Activated CD4-positive, alpha-beta T cell treated with anti-CD3 and anti-CD28 coated beads for 36 hours (primary cell): ENCODE measurements at places on chromosomes 5 and 9. TPM values are rescaled to one million over a fixed set of nuclear protein-coding genes. Genes with fewer than 3 reads are reported as not detected.

DNA sequence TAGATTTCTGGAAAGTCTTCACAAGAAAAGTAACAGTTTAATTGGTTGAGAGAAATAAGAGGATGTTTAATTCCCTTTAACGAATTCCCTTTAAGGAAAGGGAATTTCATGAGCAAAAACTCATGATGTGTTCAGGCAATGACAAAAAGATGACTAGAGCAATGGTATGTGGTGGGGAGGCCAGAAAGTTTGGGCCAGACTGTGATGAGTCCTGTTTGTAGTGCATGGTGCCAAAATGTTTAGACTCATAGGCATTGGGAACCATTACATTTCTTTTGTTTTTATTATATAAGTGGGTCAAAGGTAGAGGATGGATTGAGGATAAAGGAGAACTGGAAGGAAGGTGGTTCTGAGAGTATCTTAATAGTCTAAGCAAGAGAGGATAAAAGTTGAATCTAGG, 10.9 kb downstream of the CNTRL start:
- H3K27ac ChIP-seq: no peak overlapping the region
- no peak for DNase-seq
- H3K4me3 ChIP-seq: no peak overlapping the region

DNA sequence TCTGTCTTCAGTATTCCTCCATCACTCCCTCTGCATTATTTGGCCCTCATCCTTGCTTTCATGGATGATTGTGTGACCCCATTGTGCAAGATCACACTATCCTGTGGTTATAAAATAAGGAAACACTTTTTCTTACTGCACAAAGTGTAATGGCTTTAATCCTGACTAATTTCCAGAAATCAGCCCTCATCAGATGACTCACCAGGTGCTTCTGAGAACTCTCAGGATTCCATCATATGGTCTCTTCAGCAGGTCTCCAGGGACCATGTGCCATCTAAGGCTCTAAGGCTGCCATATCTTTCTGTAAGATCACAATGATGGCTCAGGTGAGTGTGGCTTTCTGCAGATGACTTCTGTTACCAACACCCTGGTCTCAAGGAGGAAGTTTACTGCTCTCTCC, 27.3 kb upstream of the FER start:
- H3K4me3 ChIP-seq: no peak overlapping the region
- H3K36me3 ChIP-seq: no peaks in the 10 kb centered on the region
- H3K4me1 ChIP-seq: no peaks in the 10 kb centered on the region
- H3K27me3 ChIP-seq: peaks cover 13% of the 10 kb centered on the region
- no peak for DNase-seq

- no peaks in the 10 kb centered on the region for H3K27me3 ChIP-seq
- H3K36me3 ChIP-seq: no peaks in the 10 kb centered on the region
- peaks cover 8% of the 10 kb centered on the region for H3K4me1 ChIP-seq
- no peak overlapping the region for H3K27ac ChIP-seq
These were observed 307.5 kb downstream of the DOCK8 start for GRCh38 chr9:522190-522589.

- no peaks in the 10 kb centered on the region for H3K4me1 ChIP-seq
- H3K27ac ChIP-seq: no peak overlapping the region
- DNase-seq: no peak
- H3K36me3 ChIP-seq: no peaks in the 10 kb centered on the region
- peaks cover 10% of the 10 kb centered on the region for H3K27me3 ChIP-seq
These were observed 585.1 kb downstream of the TLE4 start for GRCh38 chr9:80156756-80157472.

- no peaks in the 10 kb centered on the region for H3K36me3 ChIP-seq
- no peaks in the 10 kb centered on the region for H3K4me1 ChIP-seq
These were observed 443.2 kb downstream of the HCN1 start for GRCh38 chr5:45252978-45253377.

- no peaks in the 10 kb centered on the region for H3K36me3 ChIP-seq
- no peak for DNase-seq
- H3K27ac ChIP-seq: no peak overlapping the region
- peaks cover 11% of the 10 kb centered on the region for H3K27me3 ChIP-seq
These were observed 83.9 kb downstream of the KCTD16 start for GRCh38 chr5:144254552-144254951.

DNA sequence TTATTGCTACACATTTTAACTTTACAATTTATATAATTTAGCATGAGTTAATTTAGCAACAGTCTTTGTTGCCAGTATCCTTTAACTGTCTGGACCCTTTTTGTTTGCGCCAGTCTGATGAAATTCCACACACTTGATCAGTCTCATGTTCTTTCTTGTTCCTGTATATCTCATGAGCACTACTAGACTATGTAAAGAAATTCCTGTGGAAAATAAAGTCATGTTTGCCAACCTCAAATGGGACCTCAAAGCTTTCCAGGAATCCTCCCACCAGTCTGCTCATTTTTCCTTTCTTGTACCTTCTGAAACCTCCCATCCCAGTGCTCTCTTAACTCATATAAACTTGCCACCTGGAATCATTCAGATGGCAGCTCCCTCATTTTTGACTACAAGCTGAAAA, 8.0 kb downstream of the DMXL1 start:
- peaks cover 56% of the 10 kb centered on the region for H3K4me1 ChIP-seq
- no peaks in the 10 kb centered on the region for H3K27me3 ChIP-seq
- DNase-seq: no peak

DNA sequence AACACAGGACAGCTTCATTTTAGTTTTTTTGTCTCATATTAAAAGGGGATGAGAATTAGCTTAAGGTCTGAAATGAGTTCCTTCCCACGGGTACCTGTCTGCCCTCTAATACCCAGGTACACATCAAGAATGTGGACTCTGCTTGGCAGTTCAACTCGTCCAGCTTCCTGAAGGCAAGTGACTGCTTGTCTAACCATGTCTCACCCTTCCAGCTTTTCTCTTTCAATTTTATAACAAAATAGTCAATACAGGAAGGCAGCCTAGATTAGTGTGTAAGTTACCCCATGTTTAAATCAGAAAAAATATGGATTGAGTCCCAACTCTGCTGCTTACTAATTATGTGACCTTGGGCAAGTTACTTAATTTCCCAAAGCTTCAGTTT, 50.5 kb upstream of the C5orf46 start:
- H3K4me3 ChIP-seq: no peak overlapping the region
- no peaks in the 10 kb centered on the region for H3K36me3 ChIP-seq
- no peaks in the 10 kb centered on the region for H3K4me1 ChIP-seq
- H3K27me3 ChIP-seq: peaks cover under 1% of the 10 kb centered on the region
- H3K27ac ChIP-seq: no peak overlapping the region
- DNase-seq: no peak

DNA sequence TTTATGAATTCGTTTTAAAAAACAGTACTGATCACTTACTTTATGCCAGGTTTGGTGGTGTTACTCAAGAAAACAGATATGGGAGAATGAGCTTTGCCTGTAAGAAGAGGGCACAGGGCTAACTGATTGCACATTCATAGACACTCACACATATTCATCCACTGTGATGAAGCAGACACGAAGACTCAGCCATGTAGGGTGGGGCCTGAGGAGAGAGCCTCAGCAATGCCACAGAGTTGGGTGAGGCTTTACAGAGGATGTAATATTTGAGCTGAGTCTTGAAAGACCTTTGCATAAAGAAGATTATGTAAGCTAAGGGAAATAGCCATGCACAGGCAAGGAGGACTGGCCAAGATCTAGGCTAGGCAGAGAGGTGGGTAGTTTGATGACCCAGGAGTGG, 472.8 kb downstream of the PSAT1 start:
- H3K27me3 ChIP-seq: no peaks in the 10 kb centered on the region
- H3K4me3 ChIP-seq: no peak overlapping the region
- H3K4me1 ChIP-seq: no peaks in the 10 kb centered on the region
- no peak for DNase-seq

- no peaks in the 10 kb centered on the region for H3K27me3 ChIP-seq
- no peaks in the 10 kb centered on the region for H3K36me3 ChIP-seq
- H3K4me1 ChIP-seq: no peaks in the 10 kb centered on the region
- no peak for DNase-seq
- H3K27ac ChIP-seq: no peak overlapping the region
- no peak overlapping the region for H3K4me3 ChIP-seq
These were observed 59.0 kb downstream of the MARCHF11 start for GRCh38 chr5:16120579-16120978.

GRCh38 chr9:137604345-137605086, 970 bp upstream of the ARRDC1 start:
- no peaks in the 10 kb centered on the region for H3K27me3 ChIP-seq
- no peaks in the 10 kb centered on the region for H3K36me3 ChIP-seq
- H3K27ac ChIP-seq: no peak overlapping the region
- peaks cover 24% of the 10 kb centered on the region for H3K4me1 ChIP-seq

DNA sequence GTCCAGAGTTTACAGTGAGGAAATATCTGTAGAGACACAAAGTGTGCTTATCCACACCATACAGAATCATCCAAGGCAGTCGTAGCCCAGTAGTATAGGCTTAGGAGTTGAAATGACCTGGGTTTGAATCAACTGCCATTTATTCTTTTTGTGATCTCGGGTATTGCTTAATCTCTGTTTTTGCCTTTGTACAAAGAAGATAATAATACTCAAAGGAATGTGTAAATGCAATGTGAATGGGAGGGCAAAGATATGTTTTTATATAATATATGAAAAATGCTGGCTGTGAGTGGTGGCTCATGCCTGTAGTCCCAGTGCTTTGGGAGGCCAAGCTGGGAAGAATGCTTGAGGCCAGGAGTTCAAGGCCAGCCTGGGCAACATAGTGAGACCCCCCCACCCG, 141.1 kb downstream of the SPATA31D1 start:
- no peak overlapping the region for H3K4me3 ChIP-seq
- H3K27ac ChIP-seq: no peak overlapping the region
- no peaks in the 10 kb centered on the region for H3K36me3 ChIP-seq
- no peaks in the 10 kb centered on the region for H3K27me3 ChIP-seq
- H3K4me1 ChIP-seq: no peaks in the 10 kb centered on the region
- no peak for DNase-seq

- peaks cover 19% of the 10 kb centered on the region for H3K4me1 ChIP-seq
- peak overlapping the region; percentile 90 for H3K27ac ChIP-seq
- no peaks in the 10 kb centered on the region for H3K27me3 ChIP-seq
- peaks cover 11% of the 10 kb centered on the region for H3K36me3 ChIP-seq
- H3K4me3 ChIP-seq: peak overlapping the region; percentile 74
These were observed 612 bp upstream of the BBLN start for GRCh38 chr9:128159522-128159783.

DNA sequence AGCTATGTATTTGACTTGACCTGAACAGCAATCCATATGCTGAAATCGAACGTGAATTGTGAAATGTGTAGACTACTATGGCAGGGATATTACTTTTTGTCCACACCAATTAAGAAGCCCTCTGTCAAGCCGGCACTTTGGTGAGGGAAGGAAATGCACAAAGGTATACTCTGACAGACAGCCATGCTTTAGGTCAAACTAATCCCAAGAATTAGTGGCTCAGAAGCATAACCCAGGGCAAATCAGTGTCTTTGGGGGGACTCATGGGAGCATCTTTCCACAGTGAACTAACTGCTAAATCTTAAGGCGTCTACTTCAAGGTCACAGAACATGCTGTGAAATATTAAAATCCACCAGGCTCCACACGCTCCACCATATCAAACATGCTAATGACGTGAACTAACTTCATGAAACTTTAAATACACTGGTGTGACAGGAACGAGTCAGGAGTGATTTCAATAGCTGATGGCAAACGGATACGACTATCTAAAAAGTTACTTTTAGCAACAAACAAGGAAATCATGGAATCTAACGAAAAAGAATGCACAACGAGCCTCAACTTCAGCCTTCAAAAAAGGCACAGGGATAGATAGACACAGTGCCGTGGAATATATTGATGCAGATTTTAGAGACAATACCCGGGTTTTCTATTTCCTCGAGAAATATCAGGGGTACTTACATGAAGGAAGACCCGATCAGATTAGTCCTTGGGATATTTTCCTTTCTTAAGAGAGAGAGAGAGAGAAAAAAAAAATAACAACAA, 527 bp downstream of the MEF2C start:
- H3K36me3 ChIP-seq: no peaks in the 10 kb centered on the region
- peaks cover 21% of the 10 kb centered on the region for H3K4me1 ChIP-seq
- H3K27me3 ChIP-seq: peaks cover 45% of the 10 kb centered on the region
- no peak overlapping the region for H3K27ac ChIP-seq
- no peak for DNase-seq

- H3K4me1 ChIP-seq: no peaks in the 10 kb centered on the region
- no peak overlapping the region for H3K4me3 ChIP-seq
- DNase-seq: no peak
- H3K27ac ChIP-seq: peak overlapping the region; percentile 13
- no peaks in the 10 kb centered on the region for H3K27me3 ChIP-seq
- peaks cover 21% of the 10 kb centered on the region for H3K36me3 ChIP-seq
These were observed 59.0 kb downstream of the STARD4 start for GRCh38 chr5:111453295-111453694.

GRCh38 chr9:36676778-36677485, 104.2 kb downstream of the MELK start:
- H3K4me3 ChIP-seq: no peak overlapping the region
- no peaks in the 10 kb centered on the region for H3K27me3 ChIP-seq
- peaks cover 43% of the 10 kb centered on the region for H3K36me3 ChIP-seq
- peak overlapping the region; percentile 63 for H3K27ac ChIP-seq
- no peak for DNase-seq

- no peak overlapping the region for H3K4me3 ChIP-seq
- no peak overlapping the region for H3K27ac ChIP-seq
- H3K36me3 ChIP-seq: peaks cover 40% of the 10 kb centered on the region
- H3K27me3 ChIP-seq: no peaks in the 10 kb centered on the region
These were observed 80.4 kb downstream of the SLC12A2 start for GRCh38 chr5:128163991-128164390.

The WNT8A gene
- total RNA-seq: not detected

The ZNF483 gene
- 3.0 TPM for total RNA-seq

The ZBTB6 gene
- 9.3 TPM for total RNA-seq

The ZNF366 gene
- total RNA-seq: not detected

The GRK6 gene
- 141 TPM for total RNA-seq
